Stimulated activated CD4-positive, alpha-beta T cell treated with anti-CD3 and anti-CD28 coated beads, Interleukin-1b, Interleukin-23, amount 100 ng/mL, for 1 hour (primary cell): ENCODE measurements at places on chromosomes 5 and 9.

DNA sequence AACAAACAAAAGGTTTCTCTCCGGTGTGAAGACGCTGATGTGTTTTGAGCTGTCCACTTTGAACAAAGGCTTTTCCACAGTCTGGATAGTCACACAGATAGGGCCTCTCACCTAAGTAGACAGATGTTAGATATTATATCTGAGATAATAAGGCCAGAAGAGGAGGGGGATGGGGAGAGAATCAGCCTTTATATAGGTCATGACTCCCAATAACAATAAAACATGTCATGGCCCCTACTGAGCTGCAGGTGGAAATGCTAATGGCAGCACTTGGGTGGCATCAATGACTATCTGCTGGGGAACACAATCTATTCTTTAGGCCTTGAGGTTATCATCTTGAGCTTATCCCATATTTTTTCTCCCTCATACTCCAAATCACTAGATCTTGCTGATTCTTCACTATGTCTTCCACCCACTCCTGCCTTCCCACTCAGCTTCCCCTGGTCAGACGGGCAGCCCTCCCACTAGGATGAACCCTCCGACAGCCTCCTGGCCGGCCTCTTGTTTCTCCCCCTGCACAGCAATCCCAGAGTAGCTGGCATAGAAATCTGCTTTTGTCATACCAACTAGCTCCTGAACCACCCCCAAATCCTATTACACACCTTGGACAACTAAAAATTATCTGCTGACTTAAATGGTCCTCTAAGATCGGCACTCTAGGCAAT lies 11.5 kb upstream of the SLC35D2 start:
- DNase-seq, result no peak

- DNase-seq, result no peak
Measured at GRCh38 chr5:53067641-53068040, 41.9 kb downstream of the MOCS2 start.

GRCh38 chr5:133370036-133370831 lies 242.1 kb downstream of the FSTL4 start:
- DNase-seq, result no peak

- no peak for DNase-seq
Measured at GRCh38 chr5:118952992-118953651, 35.2 kb downstream of the DTWD2 start.

- DNase-seq, result no peak
Measured at GRCh38 chr5:170280011-170280493, 17.5 kb downstream of the LCP2 start.

DNA sequence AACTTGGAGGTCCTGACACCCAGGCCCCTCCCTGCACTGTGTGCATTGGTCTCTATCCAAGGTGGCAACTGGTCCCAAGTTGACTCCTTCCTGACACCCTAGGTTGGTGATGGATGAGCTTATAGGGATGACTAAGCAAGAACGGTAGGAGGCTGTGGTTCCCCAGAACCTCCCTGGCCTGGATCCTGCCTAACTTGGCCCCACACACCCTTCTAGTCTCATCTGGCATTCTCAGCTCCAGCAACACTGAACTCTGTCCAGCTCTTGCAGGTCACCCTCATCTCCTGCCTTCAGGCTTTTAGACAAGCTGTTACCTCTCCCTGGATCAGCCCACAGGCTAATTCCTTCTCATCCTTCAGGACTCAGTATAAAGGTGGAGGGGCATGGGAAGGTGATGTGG lies 16.5 kb downstream of the AQP3 start:
- DNase-seq, result no peak

DNA sequence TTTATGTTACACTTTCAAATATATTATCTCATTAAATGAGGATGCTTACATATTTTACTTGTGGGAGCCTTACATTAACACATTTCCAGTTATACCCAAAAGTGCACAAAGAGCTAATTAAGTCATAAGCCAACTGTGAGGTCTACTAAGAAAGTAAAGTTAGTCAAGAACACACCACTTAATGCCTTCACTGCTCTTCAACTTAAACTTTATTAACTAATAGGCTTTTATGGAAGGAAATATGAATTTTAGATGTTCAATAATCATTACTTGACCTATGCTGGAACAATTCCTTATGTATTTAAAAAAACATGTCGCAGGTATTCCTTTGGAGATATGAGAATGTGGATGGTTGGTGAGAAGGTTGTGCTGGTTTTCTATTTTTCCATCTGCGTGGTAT lies 3.4 kb downstream of the ST8SIA4 start:
- DNase-seq, result no peak

DNA sequence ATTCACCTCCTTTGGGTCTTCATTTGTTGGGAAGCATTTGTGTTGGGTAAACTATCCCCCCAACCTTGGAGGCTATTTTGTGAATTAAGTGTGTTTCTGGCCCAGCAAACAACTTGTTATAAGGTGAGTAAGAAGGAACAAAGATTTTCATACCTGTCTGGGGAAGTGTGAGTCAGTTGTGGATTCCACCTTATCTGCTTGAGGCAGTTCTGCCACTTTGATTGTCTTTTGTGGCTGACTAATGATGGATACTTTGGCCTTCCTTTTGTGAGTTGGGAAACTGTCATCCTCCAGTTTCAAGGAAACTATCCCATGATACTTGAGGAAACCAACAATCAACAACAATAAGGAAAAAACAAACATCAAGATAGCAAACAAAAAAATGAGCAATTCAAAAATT lies 24.6 kb upstream of the CER1 start:
- DNase-seq, result no peak

- no peak for DNase-seq
Measured at GRCh38 chr5:141952020-141952419, 6.0 kb downstream of the PCDH12 start.

GRCh38 chr5:1809416-1810035 lies 8.3 kb downstream of the NDUFS6 start:
- DNase-seq, result no peak
